ENCODE measurements at places on chromosomes 3 and 15. TPM values are rescaled to one million over a fixed set of nuclear protein-coding genes. Genes with fewer than 3 reads are reported as not detected.

GRCh38 chr15:100918690-100919480 is at the start of gene LRRK1:
Gene LRRK1, plus strand, starts transcription at chr15:100919357. Its CDS starts 5,276 bp downstream, at chr15:100924633.
- no peak for DNase-seq

DNA sequence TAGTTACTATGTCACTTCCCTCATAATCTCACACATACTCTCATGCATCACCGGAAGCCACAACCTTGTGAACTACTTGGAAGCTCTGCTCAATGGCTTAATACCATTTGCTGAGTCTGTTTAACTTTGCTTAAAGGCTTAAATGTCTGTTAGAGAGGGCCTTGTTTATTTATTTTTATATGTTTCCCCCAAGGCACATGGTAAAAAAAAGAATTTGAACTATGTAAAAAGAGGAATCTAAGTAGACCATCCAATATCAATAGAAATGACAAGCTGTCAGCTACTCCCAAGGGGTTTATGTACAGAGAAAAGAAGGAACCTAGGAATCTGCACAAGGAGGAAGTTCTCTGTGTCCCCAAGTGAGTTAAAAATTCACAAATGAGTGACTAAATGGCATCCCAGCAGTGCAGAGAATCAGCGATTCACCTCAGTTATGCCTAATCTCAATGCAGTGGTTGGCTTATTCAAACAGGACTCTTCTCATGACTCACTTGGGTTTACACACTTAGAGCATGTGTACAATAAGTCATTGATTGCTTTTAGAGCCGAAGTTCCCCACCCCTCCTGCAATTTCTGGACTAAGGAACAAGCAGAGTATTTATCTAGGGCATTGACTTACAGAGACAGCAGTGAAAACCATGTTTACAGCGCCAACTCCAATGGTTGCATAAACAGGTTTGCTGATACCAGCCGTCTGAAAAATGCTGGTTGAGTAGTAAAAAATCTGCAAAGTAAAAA is 24.4 kb downstream of the SLC2A2 start:
- DNase-seq = peak; percentile 67

DNA sequence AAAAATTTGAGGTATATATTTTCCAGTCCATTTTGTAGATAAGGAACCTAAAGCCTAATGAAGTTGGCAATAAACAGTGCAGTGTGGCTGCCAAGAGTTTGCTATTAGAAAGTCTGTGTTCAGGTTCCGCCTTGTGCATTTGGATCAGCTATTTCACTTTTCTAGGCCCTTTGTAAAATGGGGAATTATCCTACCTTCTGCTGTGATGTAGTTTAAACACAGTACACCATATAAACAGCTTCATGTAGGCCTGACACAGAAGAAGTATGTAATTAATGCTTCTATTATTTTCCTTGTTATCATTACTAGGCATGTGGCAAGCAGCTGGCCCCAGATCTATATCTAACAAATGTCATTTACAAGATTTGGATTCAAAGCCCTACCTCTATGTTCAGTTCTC is 456.3 kb downstream of the GABRG3 start:
- no peak for DNase-seq

DNA sequence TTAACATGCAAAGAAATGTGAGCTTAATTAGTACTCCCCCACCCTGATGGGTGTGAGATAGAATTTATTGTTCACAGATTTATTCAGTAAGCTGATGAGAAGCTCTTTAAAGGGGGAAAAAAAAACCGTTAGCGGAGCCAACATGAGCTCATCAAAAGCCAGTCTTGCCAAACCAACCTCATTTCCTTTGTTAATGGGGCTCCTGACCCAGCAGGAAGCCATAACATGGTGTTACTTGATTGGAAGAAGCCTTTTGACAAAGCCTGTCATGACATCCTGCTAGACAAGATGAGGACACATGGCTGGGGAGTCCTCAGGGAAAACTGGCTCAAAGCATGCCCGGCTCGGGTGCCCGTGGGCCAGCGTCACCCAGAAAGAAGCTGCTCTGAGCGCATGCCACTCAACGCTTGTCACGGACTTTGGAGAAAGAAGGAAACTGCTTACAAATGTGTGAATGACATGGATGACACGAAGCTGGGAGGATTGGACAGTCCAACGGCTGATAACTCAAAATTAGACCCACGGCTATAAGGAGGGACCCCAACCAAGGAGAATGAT is 64.6 kb downstream of the SLCO2A1 start:
- DNase-seq = no peak

- DNase-seq = no peak
Measured at GRCh38 chr15:38994310-38994709, 429.7 kb upstream of the RASGRP1 start.

DNA sequence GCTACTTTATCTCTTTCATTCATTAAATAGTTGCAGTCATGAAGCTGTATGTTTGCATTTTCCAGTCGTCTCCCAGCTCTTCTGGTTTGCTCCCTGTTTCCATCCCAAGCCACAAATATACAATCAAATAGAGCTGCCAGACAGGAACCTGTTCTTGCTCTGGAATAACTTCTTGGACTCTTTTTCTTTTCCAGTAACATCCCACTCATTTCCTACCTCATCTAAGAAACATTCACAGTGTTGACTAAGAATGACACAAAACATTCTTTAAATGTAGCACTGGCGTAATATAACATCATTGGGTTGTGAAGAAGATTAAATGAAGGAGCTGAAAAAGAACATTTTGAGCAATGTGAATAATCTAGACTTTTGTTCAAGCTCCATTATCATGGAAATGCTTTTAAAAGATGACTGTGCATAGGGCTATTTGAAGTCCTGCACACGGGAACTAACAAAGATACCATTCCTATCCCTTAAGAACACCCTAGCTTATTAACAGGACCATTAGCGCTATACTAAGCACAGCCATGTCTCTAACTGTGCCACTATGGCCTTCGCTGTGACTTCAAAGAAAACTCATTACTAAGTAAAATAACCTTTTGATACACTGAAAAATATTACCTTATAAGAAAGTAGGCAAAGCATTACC is 574.0 kb downstream of the NAALADL2 start:
- DNase-seq = no peak

DNA sequence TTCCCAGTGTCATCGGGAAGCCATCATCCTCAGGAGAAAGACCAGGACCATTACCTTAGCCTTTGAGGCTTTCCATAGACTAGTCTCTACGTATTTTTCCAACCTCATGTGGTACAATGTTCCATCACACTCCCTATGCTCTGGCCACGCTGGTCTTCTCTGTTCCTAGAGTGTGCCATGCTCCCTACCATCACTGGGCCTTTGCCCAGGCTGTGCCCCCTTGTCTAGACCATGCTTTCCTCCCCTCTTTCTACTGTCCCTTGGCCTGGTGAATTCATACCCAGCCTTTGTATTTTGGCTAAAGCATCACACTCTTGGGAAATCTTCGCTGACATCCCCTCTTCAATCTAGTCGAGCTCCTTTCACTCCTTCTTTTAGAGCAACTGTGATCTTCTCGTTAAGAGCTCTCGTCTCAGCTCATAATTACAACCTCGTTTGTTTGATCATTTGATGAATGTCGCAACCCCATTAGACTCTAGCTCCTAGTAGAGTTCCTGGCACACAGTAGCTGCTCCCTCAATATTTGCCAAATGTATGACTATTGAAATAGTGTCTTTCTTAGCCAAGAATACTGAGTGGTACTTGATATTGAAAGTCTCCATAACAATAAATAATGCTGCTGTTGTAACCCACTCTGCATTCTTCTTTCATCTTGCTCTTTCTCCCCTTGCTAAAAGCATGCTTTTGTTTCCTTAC is 100.2 kb upstream of the FAM3D start:
- no peak for DNase-seq

DNA sequence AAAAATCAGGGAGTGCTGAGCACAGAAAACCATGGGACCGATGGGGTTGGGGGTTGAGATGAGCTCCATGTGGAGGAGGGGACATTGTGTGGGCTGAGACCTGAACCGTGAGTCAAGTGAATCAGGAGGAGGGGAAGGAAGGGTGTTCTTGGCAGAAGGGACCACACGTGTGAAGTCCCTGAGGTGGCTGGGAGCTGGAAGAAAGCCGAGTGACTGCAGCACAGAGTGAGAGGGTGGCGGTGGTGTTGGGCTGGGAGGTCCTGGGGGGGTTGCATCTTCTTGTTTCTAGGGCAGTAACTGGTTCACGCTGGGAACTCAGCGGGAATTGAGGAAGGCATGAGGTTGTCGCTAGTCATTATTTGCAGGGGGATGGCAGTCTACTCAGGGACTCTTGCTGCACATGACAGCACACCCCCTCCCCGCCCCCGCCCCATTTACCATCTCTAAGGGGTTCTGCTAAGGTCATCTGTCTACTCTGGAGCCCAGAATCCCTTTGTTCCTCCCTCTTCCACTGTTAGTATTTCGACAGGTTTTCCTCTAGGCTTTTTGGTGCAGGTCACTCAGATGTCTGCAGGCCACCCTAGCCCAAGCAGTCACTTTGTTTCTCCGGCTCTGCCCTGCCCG is 254.3 kb downstream of the TLE3 start:
- DNase-seq = no peak

GRCh38 chr15:33468740-33469139 is 158.0 kb downstream of the RYR3 start:
- DNase-seq = no peak

- no peak for DNase-seq
Measured at GRCh38 chr15:31615643-31616415, 289.2 kb downstream of the KLF13 start.

Gene LIPH
- total RNA-seq = 0.58 TPM

GRCh38 chr3:100044369-100044768 is 69.9 kb downstream of the FILIP1L start:
- no peak for DNase-seq

GRCh38 chr3:7436542-7436941 is 575.6 kb downstream of the GRM7 start:
- DNase-seq = no peak

- DNase-seq = no peak
Measured at GRCh38 chr3:39295184-39295775, 15.4 kb upstream of the CX3CR1 start.

- DNase-seq = no peak
Measured at GRCh38 chr3:153284282-153284938, 122.4 kb downstream of the RAP2B start.

Gene LPCAT4
- total RNA-seq = 4.0 TPM

- DNase-seq = no peak
Measured at GRCh38 chr15:58360421-58361090, 71.2 kb upstream of the LIPC start.

DNA sequence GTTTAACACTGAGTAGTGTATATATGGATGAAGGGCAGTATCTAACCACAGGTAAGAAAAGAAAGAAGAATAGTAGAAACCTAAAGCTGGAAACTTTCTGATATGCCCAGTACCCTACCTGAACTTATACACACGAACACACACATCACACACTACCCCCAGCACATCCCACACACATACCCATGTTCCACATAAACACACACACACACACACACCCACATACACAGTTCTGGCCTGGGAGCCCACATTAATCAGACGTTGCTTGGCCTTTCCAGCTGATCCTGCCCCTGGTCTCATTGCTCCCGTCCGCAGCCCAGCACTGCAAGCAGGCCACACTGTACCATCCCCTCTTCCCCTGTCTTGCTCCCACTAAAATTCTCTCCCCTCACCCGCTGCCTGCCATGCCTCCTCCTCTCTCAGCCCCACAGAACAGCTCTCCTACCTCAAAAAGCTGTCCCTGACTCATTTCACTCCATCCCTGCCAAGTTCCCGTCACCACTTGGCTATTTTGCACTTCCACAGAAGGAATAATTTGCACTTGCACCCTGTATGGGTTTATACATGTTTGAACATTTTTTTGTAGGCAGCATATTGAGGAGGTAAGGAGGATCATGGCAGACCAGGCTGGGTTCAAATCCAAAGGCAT is 185.8 kb upstream of the PPP2R3A start:
- DNase-seq = no peak

Data from left lobe of liver (tissue), 2 donors.